ENCODE measurements at places on chromosomes 13 and 19.
A peak's percentile ranks its signal among the peaks of the same experiment; 100 is the strongest.

DNA sequence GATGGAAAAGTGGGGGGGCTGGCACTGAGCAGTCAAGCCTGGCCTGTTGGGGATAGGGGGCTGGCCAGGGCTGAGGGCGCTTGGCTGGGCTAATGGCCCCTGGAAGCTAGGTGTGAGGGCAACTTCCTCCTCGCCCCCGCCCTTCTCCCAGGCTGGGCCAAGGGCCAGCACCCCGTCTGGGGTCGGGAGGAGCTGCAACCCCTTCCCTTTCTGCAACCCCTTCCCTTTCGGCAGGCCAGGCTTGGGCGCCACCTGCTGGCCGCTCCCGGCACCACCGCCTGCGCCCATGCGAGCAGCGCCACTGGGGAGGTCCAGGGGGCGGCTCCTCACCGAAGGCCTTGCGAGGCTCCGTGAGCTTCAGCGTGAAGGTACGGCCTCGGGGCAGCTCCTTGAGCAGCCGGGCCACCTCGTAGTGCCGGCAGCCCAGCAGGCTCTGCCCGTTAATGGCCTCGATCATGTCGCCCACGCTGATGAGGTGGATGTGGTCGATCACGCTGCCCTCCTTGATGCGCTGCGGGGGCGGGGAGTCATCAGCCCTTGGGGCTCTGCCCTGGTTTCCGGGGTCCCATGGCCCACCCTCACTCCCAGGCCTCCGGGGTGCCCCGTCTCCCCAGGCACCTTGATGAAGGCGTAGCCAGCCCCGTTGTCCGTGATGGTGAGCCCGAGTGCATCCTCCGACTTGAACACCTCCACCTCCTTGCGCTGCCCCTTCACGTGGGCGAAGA, 5.0 kb upstream of the PTGER1 start:
- peak; percentile 64 for DNase-seq

DNA sequence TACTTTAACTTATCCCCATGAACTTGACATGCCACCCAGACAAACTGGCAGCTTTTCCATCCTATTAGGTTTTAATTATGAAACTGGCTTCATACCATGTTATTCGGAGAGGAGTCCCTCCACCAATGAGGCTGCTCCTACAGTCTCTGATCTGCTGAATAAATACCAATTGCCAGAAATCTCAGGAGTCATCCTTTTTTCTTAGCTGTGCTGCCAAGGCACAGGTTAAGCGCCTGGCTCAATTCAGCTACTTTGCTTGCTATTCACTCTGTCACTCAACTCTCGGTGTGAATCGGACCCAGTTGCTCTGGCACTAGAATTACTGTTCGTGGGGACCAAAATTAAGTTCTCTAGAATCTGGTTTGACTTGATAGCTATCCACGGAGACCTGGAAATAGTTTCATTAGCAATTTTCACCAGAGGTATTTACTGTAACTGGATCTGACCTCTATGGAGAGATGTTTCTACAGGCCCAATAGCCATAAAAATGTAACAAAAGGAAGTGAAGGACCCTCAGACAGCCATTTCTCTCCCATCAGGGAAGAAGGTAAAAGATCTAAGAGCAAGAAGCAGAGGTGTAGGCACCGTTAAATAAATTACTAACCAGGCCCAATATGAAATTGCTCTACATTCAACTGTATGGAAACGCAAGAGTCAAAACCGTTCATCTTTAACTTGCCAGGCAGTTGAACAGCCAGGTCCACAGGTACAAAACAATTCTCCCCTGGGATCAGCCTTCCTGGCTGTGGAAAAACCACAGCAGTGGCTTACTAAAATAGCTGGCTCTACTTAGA, 5.4 kb downstream of the ZC3H4 start:
- no peak for DNase-seq

DNA sequence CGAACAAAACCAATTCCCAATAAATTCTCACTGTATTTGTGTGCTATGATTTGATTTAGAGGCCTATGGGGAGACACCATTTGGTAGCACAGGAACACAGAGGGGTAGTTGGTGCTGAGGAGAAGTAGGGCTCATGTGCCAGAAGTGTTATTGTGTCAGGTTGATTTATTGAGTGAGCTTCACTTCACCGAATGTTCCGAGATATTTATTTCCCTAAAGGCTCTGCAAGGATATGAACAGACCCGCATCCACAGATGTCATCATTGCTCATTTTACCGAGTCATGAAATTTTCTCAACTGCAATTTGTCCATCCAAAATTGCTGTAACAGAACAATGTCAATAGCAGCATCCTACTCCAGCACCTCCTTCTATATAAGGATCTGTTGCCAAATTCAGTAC, 69.5 kb downstream of the DACH1 start:
- no peak for DNase-seq

DNA sequence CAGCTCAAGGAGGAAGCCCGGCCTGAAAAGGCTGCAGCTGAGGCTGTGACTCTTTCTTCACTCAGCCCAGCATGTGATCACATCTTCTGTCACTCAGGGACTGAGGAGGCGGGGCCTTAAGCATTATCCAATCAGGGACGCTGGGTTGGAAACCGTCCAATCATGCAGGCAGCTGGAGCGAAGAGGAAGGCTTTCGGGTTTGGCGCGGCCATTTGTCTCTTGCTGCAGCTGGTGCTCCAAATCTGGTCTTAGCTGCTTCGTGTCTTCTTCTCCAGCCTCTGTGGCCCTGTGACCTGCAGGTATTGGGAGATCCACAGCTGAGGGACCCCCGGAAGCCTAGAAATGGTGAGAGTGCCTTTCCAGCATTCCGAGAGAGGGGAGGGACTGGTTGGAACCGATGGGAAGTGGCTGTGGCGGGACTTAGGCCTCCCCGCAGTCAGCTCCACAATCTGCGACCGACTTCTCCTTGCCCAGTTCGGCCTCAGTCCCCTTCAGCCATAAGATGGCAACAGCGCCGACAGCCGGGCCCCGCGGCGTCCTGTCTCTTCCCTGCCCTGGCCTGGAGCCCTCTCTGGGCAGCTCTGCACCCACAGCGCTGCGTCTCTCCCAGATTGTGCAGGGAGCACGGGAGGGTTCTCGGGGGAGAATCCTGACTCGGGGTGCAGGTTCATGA, at the start of gene ZNF90:
TSS of gene ZNF90 (plus strand) at position 210 of the 673 bp plus-strand sequence. CDS start at position 343, 133 bp downstream.
- peak; percentile 83 for DNase-seq

GRCh38 chr13:71320452-71320851, 546.6 kb downstream of the DACH1 start:
- DNase-seq: no peak

DNA sequence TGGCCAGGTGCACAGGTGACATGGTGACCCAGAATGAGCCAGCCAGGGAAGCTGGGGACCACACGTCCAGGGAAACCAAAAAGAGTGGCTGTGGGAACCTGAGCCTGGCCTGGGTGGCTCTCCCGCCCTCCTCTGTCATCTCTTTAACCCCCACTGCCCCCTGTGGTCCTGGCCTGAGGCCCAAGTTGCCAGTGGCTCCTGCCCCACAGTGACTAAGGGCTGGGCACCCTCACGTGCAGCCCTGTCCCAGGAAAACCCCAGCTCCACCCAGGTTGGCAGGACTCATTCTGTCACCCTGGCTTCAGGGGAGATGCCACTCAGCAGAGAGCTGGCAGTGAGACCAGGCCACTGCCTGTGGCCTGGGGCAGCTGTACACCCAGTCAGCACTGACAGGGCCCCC, 30.6 kb upstream of the ISYNA1 start:
- DNase-seq: no peak

DNA sequence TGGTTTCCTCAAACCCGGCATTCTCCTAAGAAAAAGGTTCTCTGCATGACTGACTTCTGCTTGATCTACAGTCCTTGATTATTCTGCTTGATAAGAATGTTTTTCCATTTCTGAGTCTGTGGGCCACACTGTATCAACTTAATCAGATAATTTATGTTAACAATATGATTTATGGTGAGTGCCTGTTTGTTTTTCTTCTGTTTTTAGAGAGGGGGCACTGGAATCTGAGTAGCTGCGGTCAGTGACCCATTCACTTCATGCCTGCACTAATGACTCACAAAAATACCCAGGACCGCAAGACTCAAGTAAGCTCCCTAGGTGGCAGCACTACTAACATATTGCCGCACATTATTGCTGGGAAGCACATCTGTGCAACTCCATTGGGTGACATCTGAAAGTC, 542.3 kb upstream of the ATXN8OS start:
- no peak for DNase-seq

GRCh38 chr13:95492044-95492801, 60.3 kb upstream of the CLDN10 start:
- no peak for DNase-seq

- no peak for DNase-seq
Observed at GRCh38 chr19:6059396-6059947, 50.8 kb downstream of the RFX2 start.
